ENCODE measurements at places on chromosomes 7 and 10. TPM values are rescaled to one million over a fixed set of nuclear protein-coding genes. Genes with fewer than 3 reads are reported as not detected.

CALHM1 gene
- not detected for total RNA-seq

AKR1B1 gene
- total RNA-seq, result 68.0 TPM

ARHGEF35 gene
- 31.0 TPM for total RNA-seq

TET1 gene
- total RNA-seq, result 8.8 TPM

MRLN gene
- not detected for total RNA-seq

NKX1-2 gene
- not detected for total RNA-seq

ANKRD1 gene
- total RNA-seq, result 0.94 TPM

CPEB3 gene
- 12.6 TPM for total RNA-seq

TES gene
- 159 TPM for total RNA-seq

PPIF gene
- 39.9 TPM for total RNA-seq

NXPH1 gene
- not detected for total RNA-seq

CACNA2D1 gene
- 81.7 TPM for total RNA-seq

THNSL1 gene
- total RNA-seq, result 10.1 TPM

LRMDA gene
- 23.8 TPM for total RNA-seq

GLUD1 gene
- total RNA-seq, result 158 TPM

GOLGA7B gene
- total RNA-seq, result 0.81 TPM

IFIT2 gene
- total RNA-seq, result 4.3 TPM

BMI1 gene
- 73.5 TPM for total RNA-seq

SH2D4B gene
- not detected for total RNA-seq

RBM28 gene
- total RNA-seq, result 27.4 TPM

FBXL13 gene
- 9.6 TPM for total RNA-seq

CUEDC2 gene
- 73.9 TPM for total RNA-seq

PPP1R9A gene
- total RNA-seq, result 51.8 TPM

ZNF518A gene
- 43.5 TPM for total RNA-seq

RET gene
- 2.1 TPM for total RNA-seq

LLCFC1 gene
- 0.67 TPM for total RNA-seq

NPSR1 gene
- total RNA-seq, result not detected

OPALIN gene
- total RNA-seq, result not detected

PDK4 gene
- total RNA-seq, result 167 TPM

GPR26 gene
- total RNA-seq, result not detected

SPDYE3 gene
- total RNA-seq, result not detected

Data from thyroid gland (tissue), 4 donors.